ENCODE measurements at places on chromosomes 4 and X. TPM values are rescaled to one million over a fixed set of nuclear protein-coding genes. Genes with fewer than 3 reads are reported as not detected.

The TDO2 gene
- 0.29 TPM for polyA plus RNA-seq

The GRIA3 gene
- not detected for polyA plus RNA-seq

The DAPP1 gene
- polyA plus RNA-seq: 40.6 TPM

The USP17L27 gene
- not detected for polyA plus RNA-seq

The MAGEA2 gene
- not detected for polyA plus RNA-seq

The APBB2 gene
- polyA plus RNA-seq: 3.0 TPM

The FAM9B gene
- polyA plus RNA-seq: not detected

The PABPC1L2A gene
- polyA plus RNA-seq: not detected

The NDP gene
- 0.01 TPM for polyA plus RNA-seq

The PRDM5 gene
- 1.4 TPM for polyA plus RNA-seq
